ENCODE measurements at places on chromosomes 11 and 22.

- DNase-seq = no peak
Observed at GRCh38 chr11:2807801-2808241, 77.8 kb downstream of the CDKN1C start.

DNA sequence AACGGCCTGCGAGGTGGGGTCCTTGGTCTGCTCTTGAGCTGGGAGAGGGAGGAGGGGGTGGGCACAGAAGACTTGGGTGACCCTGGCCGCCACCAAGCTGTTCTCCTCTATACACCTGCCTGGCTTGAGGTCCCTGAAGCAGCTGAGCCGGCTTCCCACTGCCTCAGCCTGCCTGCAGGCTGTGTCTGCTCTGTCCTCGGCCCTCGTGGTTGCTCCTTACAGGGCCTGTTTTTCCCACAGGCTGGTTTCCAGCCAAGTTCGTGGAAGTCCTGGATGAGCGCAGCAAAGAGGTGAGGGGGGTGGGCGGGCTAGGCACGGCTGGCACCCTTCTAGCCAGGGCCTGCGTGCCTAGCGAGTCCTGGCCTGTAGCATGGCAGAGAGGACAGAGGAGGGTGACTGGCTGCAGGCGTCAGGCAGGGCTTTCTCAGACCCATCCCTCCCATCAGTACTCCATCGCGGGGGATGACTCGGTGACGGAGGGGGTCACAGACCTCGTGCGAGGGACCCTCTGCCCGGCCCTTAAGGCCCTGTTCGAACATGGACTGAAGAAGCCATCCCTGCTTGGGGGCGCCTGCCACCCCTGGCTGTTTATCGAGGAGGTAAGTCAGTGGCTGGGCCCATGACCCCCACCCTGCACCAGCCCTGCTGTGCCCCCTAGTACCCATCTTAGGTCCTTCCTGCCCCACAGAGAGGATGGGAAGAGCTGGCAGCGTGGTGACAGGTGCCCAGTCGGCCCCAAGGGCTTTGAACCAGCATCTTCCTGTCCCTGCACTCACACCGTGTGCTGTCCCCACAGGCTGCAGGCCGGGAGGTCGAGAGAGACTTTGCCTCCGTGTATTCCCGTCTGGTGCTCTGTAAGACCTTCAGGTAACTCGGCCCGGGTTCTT lies 37.7 kb downstream of the SGSM3 start:
- no peak for DNase-seq

GRCh38 chr11:75945947-75946346 lies 130.9 kb downstream of the UVRAG start:
- no peak for DNase-seq

- peak; percentile 68 for DNase-seq
Observed at GRCh38 chr22:26172389-26172990, 3.2 kb downstream of the SEZ6L start.

DNA sequence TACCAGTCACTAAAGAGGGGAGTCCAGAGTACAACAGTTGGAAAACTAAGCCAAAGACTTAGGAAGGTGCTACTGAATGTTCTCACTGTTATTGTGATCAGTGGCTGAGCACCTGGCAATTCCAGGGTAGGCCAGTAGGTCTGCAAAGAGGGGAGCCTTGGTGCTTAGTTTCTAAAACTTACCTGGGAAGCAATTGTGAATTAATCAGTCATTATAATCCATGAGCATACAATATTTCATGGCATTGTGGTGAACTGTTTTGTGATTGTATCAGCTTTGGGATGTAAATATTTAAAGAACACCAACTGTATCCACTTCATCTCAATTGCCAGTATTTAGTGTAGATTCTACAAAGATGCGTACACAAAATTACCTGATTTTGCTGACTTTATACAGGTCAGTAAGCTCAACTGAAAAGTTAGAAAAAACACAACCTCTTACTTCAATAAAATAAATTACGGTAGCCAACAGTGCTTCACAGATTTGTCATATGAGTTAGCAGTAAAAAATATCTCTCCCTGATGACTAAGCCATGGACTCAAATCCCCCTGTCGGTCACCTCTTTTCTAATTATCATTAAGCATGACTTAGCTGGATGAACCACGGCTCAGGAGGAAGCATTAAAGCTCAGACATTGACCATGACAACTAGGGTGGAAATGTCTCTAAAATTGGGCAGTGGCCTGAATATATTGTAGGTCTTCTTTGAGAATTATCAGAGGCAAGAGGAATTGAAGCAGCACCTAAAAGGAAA lies 30.8 kb upstream of the SORL1 start:
- DNase-seq = no peak

GRCh38 chr11:71064702-71065515 lies 187.5 kb downstream of the SHANK2 start:
- no peak for DNase-seq

- no peak for DNase-seq
Observed at GRCh38 chr11:22774716-22775115, 54.9 kb downstream of the SVIP start.

GRCh38 chr11:70225681-70226177 lies 22.6 kb downstream of the FADD start:
- DNase-seq = no peak

DNA sequence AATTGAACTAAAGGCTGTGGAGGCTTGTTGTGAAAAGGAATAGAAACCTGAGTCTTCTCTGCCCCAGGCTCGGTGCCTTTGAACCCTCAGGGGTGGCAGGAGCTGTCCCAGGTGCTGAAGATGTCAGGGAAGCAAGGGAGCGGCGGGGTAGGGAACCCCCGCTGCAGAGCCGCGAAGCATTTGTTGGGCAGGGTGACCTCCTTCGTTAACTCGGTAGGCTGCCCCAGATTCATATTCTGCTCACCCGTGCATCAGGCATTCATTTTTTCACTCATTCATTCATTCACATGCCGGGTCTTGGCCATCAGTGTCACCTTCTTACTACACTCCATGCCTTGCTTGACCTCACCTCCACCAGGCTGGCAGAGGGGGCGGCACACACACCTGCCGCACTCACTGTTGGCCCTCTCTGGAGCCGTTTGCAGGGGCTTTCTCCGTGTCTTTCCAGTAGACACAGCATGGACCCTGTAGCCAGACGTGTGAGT lies 618.9 kb downstream of the BRD1 start:
- no peak for DNase-seq

DNA sequence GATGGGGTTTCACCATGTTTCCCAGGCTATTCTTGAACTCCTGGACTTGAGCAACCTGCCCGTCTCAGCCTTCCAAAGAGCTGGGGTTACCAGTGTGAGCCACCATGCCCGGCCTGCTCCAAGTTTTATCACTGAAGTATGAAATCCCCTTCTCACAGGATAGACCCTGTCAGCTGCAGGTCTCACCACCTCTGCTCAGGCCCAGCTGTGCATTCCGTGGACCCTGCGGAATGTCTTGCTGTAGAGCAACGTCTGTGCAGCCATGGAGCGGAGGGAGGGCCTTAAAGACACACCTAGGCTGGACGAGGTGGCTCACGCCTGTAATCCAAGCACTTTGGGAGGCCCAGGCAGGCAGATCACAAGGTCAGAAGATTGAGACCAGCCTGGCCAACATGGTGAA lies 625.4 kb downstream of the BRD1 start:
- no peak for DNase-seq

- no peak for DNase-seq
Observed at GRCh38 chr11:78943841-78944240, 369.2 kb upstream of the NARS2 start.

DNA sequence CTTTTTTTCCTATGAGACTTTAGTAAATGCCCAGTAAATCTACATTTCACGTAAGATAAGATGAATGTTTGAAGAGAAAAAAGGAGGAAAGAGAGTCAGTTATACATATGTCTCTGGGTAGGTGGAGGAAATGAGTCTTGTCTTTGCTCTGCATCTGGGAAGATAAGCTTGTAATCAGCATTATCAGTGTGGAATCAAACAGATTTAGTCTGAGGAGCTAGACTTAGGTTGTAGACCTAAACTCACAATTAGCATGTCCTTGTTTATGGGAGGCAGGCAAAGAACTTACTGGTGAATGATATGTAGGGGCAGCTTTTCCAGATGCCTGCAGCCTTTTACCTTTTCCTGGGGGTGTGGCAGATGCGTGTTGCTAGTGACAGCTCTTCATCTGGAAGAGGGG lies 962.3 kb downstream of the TBC1D22A start:
- no peak for DNase-seq

DNA sequence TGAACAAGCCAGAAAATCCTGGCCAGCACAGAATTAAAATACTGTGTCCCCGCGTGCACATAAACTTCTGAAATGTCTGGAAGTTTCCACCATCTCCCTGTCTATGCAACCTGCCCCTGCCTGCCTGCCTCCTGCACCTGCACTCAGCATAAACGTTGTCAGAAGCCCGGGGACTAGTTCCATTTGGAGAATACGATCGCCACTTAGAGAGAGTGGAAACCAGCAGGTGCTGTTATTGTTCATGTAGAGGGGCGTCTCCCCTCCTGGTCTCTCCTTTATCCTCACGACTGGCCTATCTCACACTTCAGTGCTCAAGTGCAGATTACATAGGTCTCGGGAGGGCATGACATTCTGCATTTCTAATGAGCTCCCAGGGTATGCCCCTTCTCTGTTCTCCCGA lies 35.6 kb downstream of the MPPED1 start:
- no peak for DNase-seq

- no peak for DNase-seq
Observed at GRCh38 chr11:77487790-77488189, 13.9 kb upstream of the PAK1 start.

- DNase-seq = peak; percentile 94
Observed at GRCh38 chr11:69382131-69383128, 88.5 kb downstream of the MYEOV start.

DNA sequence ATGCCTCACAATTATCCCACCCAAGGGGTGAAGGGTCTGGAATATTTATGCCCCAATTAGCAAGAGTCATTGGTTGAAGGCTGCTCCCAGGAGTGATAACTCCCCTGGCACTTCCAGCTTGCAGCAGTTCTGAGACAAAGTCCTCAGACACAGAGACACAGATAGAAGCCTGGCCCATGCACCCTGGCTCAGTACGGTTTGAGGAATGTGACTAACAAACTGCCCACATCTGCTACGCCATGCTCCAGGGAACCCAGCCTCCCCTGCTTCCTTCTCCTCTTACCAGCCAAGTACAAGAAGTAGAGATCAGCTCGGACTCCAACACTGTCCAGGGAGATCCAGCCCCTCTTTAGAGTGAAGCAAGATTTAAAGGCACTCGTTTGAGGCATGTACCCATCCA lies 48.5 kb upstream of the BMAL1 start:
- no peak for DNase-seq

DNA sequence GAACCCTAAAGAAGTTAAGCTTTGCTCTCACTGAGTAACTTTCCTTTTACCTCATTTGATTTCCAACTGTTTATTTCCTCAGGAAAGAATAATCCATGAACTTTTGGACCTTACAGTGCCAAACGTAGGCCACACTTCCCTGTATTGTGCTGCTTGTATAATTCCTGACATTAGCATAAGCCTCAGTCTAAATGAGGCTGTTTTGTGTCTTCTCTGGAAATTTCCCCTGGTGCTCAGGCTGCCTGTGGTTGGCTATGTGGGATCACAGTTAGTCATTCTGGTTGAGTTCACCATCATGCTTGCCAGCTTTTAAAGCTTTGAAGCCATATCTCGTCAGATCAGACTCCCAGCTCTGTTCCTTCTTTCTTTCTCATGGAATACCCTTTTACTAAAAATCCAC lies 107.0 kb downstream of the FAM76B start:
- no peak for DNase-seq

- peak; percentile 91 for DNase-seq
Observed at GRCh38 chr11:64844330-64845128, at the start of gene CDC42BPG. Gene CDC42BPG (minus strand): TSS chr11:64844653. CDS start chr11:64844569, 84 bp downstream.

DNA sequence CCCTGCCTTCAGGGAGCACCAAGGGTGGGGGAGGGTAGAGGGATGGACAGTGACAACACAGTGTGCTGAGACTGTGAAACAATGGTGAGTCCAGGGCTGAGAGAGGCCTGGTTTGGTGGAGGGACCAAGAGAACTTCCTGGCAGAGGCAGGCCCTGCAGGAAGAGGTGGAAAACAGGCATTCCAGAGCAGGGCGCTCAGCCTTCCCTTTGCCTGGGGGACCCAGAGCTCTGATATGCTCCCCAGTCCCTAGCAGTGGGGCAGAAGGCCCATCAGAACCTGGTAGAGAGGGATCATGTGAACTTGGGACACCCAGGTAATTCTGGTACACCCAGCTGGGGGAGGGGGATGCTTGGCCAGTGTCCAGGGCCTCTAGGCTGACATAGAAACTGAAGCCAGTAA lies 17.2 kb upstream of the UVRAG start:
- DNase-seq = no peak

DNA sequence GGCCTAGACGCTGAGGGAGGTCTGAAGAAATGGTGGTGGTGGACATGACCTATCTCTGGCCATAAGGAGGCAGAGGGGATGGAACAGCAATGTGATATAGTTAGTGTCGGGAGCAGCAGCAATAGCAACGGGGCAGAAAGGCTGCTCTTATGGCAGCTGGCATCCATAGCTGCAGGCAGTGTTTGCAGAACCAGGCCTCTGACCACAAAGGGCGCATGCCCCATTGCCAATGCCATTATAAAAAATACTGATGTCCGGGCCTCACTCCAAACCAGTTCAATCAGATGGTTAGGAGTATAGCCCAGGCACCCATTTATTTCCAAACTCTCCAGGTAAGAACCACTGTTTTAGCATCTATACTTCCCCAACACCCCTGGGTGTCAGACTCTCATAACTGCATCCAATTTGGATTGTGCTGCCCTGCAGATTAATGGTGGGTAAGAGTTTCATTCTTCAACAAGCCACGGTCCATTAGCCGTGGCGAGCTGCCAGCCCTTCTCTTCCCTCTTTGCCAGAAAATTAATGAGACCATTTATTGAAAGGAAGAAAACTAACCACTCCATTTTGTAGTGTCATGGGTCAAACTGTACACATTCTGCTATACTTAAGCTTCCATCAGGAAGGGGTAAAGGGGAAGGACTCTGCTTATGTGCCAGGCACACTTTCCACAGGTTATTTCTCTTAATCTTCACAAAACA lies 72.8 kb upstream of the SPON1 start:
- DNase-seq = no peak

DNA sequence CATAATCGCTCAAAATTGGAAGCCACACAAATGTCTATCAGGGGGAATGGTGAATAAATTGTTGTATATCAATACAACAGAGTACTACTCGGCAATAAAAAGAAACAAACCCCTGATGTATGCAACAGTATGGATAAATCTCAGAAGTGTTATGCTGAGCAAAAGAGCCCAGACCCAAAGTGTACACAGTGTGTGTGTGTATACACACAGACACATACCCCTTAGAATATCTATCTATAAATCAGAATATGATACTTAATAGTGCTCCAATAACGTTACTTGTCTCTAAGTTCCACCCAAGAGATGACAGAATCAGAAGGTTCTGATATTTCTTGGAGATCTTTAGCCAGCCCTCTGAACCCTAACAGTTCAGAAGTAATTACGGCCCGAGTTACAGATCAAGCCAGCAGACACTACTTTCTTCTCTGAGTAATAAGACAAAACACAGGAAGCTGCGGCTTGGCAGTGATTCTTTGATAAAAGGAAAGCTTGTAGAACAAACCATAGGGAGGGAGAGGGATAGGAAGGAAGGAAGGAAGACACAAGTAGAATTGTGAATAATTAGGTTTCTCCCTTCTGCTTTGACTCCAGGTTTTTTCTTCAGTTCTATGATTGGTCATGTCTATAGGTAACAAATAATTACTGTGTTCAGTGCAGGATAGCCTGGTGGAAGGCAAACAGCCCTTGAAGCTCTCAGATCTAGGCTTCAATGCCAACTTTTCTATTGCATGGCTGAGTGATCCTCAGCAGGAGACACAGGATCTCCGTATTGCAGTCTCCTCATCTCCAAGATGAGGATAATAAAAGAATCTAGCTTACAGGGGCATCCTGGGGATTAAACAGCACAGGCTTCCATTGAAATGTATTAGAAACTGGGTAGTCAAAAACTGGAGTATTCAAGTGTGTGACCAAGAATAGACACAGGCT lies 75.6 kb upstream of the TEAD1 start:
- DNase-seq = no peak

Measured in Caco-2 (cell line).